ENCODE measurements at places on chromosomes 16 and 17.
A peak's percentile ranks its signal among the peaks of the same experiment; 100 is the strongest.

GRCh38 chr16:22861580-22861979 lies 47.6 kb downstream of the HS3ST2 start:
- DNase-seq: no peak

DNA sequence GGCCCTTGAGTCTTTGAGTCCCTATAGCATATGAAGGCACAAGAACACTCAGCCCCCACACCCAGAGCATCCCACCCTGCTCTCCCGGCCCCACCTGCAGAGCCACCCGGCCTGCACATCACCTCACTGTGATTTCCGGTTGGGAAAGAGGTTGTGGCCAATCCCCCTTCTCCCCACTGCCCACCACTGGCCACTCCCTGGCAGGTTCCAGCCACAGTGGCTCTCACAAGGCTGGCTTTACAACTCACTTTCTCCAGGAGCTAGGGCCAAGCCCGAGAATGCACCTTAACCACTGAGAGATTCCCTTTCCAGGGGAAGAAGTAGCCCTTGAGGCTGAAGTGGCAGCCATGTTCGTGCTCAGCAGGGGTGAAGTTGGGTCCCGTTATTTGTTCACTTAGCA lies 123.9 kb downstream of the C16orf78 start:
- DNase-seq: no peak

DNA sequence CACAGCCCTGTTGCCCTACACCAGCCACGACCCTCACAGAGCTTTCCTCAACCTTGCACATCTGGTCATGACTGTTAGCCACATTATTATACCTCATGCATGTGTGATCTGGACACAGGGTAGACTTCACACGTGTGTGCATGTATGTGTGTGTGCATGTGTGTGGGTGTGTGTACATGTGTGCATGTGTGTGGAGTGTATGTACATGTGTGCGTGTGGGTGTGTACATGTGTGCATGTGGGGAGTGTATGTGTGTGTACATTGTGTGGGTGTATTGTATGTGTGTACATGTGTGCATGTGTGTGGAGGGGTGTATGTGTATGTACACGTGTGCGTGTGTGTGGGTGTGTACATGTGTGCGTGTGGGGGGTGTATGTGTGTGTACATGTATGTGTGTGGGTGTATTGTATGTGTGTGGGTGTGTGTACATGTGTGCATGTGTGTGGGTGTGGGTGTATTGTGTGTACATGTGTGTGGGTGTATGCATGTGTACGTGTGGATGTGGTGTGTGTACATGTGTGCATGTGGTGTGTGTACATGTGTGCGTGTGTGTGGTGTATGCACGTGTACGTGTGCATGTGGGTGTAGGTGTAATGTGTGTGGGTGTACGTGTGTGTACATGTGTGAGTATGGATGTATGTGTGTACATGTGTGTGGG lies 130.2 kb downstream of the C16orf95 start:
- DNase-seq: no peak

DNA sequence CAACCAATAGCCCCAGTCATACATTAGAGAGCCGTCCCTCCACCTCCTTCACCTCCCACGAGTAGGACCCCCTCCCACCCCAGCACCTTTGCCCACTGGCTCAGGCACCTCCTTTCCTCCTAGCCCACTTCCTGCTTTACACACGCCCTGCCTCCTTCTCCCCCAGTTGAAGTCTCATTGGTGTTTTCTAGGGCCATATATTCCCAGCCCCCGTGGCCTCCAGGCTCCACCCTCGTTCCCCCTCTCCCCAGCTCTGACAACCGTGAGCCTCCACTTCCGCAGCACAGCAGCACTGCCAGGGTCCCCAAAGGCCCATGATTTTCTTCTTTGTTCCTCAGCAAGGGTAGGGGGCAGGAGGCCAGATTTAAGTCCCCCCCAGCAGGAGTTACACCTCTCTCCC lies 340.3 kb upstream of the TNRC6C start:
- no peak for DNase-seq

DNA sequence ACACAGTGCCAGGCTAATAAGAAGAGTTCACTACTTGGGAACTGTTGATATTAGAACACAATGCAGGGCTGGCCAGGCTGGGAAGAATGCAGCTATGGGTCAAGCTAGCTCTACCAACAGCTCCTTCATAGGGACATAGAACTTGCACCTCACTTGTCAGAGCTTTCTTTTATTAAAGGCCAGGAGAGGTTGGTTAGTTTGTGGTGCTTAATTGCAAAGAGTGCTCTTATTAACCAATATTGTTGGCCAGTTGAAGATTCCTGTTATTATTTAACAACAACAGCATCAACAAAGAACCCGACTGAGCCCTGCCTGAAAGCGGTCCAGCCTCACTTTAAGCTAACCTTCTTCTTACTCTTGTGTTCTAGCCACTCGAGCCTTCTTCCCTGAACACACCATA lies 43.4 kb upstream of the ANKFN1 start:
- DNase-seq: no peak

- DNase-seq: no peak
These were observed 189.8 kb downstream of the KATNIP start for GRCh38 chr16:27739606-27740357.

GRCh38 chr16:56260378-56261160 lies 69.3 kb downstream of the GNAO1 start:
- no peak for DNase-seq

- peak; percentile 27 for DNase-seq
These were observed 19.3 kb downstream of the CDH1 start for GRCh38 chr16:68756239-68756915.

- DNase-seq: no peak
These were observed 11.2 kb upstream of the KCNJ2 start for GRCh38 chr17:70158180-70158579.

GRCh38 chr17:70336411-70336810 lies 167.1 kb downstream of the KCNJ2 start:
- no peak for DNase-seq

DNA sequence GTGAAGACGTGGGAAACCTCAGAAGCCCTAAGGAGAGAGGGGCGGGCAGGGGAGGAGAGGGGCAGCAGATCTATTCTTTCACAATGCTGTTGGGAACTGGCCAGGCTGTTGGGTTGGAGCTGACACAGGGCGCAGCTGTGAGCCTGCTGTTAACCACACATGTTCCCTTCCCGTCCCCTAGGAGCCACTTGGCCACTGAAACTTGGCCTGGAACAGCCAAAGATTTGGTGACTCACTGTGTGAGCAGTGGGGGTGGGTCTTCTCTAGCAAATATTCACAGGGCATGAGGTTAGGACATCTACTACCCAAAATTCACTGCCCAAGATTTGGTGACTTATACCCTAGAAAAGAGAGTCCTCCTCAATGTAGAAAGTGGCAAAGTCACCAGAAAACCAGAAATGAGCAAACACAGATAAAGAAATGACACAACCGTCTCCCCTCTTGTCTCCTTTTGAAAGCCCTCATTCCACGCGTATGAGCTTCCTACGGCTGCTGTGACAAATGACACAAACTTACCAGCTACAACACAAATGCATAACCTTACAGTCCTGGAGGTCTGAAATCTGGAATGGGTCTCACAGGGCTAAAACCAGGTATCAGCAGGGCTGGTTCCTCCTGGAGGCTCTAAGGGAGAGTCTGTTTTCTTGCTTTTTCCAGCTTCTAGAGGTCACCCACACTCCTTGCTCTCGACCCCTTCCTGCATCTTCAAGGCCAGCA lies 6.3 kb downstream of the TBC1D16 start:
- DNase-seq: no peak

- DNase-seq: no peak
These were observed 6.0 kb downstream of the CEP295NL start for GRCh38 chr17:78896834-78897663.

- DNase-seq: no peak
These were observed 41.7 kb downstream of the ANKFY1 start for GRCh38 chr17:4221899-4222659.

GRCh38 chr16:66134875-66135274 lies 231.6 kb upstream of the CDH5 start:
- no peak for DNase-seq

GRCh38 chr17:5931616-5932015 lies 138.6 kb upstream of the WSCD1 start:
- DNase-seq: no peak

- no peak for DNase-seq
These were observed 267.2 kb upstream of the SALL1 start for GRCh38 chr16:51418258-51418657.

DNA sequence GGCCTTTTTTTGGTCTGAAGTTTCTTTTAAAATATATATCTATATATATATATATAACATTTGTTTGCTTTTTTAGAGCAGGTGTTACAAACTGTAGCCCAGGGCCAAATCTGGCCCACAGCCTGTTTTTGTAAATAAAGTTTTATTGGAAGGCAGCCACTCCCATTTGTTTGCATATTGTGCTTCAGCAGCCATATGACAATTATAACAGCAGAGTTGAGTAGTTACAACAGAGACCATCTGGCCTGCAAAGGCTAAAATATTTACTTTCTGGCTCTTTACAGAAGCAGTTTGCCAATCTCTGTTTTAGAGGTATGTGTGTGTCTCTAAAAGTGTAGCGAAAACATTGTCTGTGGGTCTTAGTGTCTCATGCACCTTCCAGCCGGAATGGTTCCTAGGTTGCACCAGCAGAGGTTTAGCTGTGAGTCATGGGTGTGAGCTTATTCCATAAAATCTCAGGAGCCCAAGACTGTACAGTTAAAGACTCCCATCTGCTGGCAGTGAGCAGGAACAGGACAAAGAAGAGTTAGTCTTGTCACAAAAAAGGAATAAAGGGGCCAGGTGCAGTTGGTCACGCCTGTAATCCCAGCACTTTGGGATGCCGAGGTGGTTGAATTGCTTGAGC lies 23.8 kb downstream of the LCMT1 start:
- DNase-seq: no peak

DNA sequence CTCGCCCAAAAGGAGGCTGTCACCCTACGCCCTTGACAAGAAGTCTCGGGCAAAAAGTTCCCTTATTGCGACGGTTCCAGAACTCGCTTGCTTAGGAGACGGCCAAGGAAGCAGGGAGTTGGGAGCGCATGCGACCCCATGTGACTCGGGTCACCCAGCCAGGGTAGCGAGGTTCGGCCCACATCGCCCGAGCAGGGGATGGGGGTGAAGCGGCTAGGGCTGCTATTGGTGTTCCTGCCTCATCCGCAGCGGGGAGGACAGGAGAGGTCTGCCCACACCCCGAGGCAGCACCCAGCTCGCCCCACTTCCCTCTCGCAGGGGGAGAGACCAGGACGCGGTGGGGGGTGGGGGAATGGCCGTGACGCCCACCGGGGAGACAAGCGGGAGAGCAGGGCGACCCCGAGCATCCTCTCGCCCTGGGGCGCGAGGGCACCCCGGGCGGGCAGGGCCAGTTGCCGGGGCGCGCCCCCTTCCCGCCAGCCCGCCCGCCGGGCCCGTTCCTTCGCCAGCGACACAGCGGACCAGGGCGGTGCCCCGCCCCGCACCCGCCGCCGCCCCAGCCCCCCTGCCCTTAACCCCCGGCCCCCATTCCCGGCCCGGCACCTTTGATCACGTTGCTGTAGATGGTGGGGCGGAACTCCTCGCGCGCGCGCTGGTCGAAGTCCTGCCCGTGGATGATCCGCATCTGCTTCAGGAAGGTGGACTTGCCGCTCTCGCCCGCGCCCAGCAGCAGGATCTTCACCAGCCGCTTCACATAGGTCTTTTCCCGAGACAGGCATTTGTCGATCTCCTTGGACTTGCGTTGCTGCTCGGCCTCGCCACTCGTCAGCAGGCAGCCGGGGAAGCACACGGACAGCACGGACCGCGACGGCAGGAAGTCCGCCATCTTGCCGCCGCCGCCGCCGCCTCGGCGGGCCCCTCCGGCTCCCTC lies 567 bp downstream of the GNA13 start:
- DNase-seq: peak; percentile 20

GRCh38 chr17:18910881-18911280 lies 41.1 kb upstream of the SLC5A10 start:
- DNase-seq: no peak

- no peak for DNase-seq
These were observed 24.2 kb downstream of the MPG start for GRCh38 chr16:102060-102855.

DNA sequence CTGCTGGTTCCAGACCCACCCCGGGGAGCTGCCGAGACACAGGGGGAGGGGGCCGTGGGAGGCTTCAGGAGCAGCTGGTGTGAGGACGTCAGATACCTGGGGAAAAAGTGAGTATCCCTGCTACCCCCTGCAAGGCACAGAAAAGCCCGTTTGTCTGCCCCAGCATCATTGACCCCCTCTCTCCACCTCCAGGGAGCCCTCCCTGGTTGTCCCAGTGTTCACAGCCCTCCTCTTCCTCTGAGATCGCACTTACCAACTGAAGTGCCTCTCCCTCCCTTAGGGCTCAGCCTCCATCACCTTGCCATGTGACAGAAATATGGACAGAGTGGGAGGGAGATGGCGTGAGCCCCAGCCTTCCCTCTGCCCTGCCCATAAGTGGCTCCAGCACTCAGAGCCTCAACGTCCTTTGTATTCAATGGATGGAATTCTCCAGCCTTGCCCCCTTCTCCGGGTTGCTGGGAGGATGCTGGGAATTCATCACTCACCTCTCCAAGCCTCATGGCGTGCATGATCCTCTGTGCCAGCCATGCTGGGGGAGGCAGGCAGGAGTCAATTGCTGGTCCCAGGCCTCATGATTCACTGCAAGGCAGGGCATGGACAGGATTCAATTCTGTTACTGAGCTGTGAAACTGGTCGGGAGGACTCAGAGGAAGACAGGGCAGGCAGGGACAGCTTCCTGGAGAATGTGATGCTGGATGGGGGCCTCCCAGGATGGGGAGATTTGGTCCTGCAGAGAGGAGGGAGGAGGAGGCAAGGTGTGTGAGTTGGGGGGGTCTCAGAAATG lies 14.6 kb downstream of the SPNS3 start:
- no peak for DNase-seq

- DNase-seq: no peak
These were observed 286.6 kb downstream of the SOX9 start for GRCh38 chr17:72407336-72407909.

DNA sequence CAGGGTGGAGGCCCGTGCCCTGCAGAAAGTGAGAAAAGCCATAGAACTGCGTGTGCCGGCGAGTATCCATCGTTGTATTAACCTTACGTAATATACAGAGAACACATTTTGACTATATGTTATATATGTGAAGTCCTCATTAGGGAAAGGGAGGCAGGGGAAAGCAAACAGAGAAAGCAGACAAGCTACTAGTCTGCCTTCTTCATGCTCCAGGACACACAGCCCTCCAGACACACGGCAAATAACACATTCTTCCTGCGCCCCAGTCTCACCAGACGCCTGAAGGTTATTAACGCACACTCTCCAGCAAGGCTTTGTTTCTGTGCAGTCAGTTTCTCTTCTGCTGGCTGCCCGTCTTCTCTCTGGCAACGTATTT lies 28.8 kb downstream of the PRDM7 start:
- DNase-seq: no peak

DNA sequence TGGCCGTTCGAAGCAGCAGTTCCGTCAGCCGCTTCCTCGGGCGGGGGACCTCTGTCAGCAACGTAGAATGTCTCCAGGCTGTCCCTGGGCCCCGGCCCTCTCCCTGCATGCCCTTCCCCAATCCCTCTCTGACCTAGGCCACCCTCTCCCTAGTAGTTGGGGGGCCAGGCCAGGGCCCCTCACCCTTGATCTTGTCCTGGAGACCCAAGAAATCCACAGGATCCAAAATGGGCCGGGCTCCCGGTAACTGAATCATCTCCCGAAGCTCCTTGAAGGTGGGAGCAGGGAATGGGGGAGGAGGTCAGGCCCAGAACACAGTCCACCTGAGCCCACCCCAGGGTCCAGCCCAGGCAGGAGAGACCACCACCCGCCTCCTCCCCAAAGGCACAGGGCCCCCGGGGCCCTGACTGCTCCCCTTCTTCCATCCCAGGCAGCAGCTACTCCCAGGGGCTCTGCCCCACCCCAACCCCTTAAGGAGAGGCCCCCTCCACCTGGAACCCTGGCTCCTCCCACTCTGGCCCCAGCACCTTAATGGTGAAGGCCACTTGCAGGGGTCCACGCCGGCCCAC lies 4.7 kb upstream of the GRIN2C start:
- DNase-seq: no peak
